ENCODE measurements at places on chromosomes 11 and 22.

- no peak for DNase-seq
Measured at GRCh38 chr11:73596547-73596946, 1.4 kb downstream of the FAM168A start.

GRCh38 chr11:113729456-113729855 lies 23.3 kb upstream of the TMPRSS5 start:
- DNase-seq: no peak

- peak; percentile 73 for DNase-seq
Measured at GRCh38 chr11:92886243-92886905, 83.1 kb upstream of the MTNR1B start.

GRCh38 chr22:41799486-41800347 lies 762 bp upstream of the CCDC134 start:
- DNase-seq: no peak

GRCh38 chr11:118138839-118139420 lies 13.7 kb downstream of the SCN4B start:
- DNase-seq: no peak

DNA sequence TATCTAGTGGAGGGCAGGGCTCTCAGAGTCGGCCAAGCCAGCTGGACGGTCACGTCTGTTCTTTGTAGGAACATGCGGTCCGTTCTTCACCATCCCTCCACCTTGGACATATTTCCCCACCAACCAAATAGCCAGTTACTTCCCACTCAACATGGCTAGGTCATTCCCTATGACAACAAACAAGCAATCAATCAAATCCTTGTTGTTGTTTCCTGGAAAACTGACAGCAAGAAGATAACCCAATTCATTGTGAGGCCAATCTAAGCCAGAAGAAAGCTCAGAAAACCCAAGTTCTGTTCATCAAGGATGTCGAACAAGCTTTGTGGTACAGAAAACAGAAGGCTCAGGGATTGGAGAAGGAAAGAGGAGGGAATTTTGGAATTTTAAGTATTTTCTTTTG lies 10.9 kb downstream of the PLAAT5 start:
- no peak for DNase-seq

Measured in NCI-H1105 (cell line).